ENCODE measurements at places on chromosomes 16 and 17.

- DNase-seq: no peak
Measured at GRCh38 chr16:78122774-78123315, 23.4 kb downstream of the WWOX start.

DNA sequence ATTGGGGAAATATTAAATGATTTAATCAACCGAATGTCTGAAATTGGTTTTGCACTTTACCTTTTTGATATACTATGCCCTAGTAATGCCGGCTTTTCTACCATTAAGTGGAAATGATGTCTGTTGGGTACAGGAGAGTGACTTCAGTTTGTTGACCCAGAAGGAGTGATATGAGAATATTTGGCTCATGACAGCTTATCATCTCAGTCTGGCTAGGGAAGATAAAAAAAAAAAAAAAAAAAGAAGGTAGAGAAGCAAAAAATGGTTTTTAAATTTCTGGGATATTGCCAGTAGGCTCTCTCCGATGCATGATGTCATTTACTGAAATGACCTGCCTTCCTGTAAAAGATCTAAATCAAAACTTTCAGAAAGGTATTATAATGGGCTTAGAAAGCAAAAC is 69.0 kb downstream of the CNTNAP4 start:
- no peak for DNase-seq

- DNase-seq: no peak
Measured at GRCh38 chr16:82129881-82130280, 40.1 kb downstream of the MPHOSPH6 start.

DNA sequence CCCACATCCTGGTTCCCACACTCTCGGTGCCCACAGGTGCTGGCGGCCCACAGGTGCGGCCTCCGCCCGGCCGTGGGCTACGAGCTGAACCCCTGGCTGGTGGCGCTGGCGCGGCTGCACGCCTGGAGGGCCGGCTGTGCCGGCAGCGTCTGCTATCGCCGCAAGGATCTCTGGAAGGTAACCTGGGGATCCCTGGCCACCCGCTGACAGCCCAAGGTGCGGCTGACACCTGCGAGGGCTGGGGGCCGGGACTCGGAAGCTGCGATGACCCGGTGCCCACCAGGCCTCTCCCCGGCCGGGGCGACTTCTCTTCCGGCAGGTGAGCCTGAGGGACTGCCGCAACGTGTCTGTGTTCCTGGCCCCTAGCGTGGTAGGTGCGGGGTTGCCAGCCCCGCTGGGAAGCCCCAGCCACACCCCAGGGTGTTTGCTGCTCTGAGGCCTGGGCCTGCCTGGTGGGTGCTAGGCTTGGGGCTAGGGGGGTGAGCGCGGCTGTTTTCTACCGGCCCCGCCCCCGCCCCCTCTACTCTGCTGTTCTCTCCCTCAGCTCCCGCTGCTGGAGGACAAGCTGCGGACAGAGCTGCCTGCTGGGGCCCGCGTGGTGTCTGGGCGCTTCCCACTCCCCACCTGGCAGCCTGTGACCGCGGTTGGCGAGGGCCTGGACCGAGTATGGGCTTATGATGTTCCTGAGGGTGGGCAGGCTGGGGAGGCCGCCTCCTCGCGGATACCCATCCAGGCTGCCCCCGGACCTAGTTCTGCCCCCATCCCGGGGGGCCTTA is 1.0 kb downstream of the ANTKMT start:
- no peak for DNase-seq

DNA sequence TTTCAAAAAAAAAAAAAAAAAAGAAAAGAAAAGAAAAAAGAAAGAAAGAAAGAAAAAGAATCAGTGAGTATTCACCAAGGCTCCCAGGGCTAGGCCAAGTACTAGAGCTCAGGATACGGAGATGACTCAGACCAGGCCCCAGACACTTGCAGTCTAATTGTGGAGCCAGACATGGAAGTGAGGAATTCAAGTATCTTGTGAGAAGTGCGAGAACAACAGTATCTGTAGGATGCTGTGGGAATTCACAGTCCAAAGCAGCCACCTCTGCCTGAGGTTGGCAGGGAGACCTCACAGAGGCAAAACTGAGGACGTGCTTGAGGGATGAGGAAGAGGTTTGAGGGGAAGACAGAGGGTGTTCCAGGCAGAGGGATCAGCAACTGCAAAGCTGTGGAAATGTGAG is 14.0 kb upstream of the ALDOA start:
- DNase-seq: no peak

- DNase-seq: no peak
Measured at GRCh38 chr16:72044296-72044695, 10.0 kb upstream of the HP start.

GRCh38 chr17:1422885-1423284 is 22.9 kb upstream of the YWHAE start:
- DNase-seq: no peak

- DNase-seq: no peak
Measured at GRCh38 chr17:77153472-77153871, 12.7 kb downstream of the SEC14L1 start.

DNA sequence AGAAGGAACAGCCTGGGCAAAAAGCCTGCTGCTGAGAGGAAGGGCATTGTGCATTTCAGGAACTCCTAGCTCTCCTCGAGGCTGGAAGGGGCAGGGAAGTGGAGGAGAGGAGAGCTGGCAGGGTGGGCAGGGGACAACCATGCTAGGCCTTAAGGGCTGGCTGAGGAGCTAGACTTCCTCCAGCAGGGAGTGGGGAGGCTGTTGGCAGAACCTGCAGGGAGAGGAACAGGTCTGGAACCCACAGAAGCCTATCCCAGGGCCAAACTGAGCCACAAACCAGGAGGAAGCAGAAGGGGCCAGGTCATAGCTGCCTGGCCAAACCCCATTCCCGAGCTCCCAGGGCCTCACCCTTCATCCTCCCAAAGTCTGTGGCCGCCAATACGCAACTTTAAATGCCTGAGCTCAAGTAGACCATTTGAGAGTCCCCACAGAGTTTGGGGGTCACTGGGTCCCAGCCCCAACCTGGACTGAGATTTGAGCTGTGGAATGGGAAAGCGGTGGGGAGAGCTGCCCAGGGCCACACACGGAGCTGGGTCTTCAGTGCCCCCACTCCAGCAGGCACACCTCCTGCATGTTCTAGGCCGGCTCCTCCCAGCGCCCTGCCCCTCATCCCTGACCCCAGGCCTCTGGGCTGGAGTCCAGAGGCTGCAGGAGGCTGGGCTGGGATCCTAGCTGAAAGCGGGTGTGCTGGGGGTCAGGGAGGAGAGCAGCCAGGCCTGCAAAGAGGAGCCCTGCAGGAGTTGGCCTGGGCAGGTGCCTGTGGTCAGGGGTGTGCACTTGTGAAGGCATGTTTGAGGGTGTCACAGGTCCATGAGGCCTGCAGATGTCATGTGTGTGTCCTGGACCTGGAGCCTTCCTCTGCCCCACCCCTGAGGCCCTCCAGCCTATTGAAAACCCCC is 4.5 kb downstream of the CDH5 start:
- no peak for DNase-seq

GRCh38 chr17:1941272-1942065 is 83.7 kb downstream of the RTN4RL1 start:
- no peak for DNase-seq

GRCh38 chr17:39069114-39069756 is 82.2 kb downstream of the PLXDC1 start:
- DNase-seq: peak; percentile 15

GRCh38 chr17:31919802-31920525 is 16.8 kb upstream of the SUZ12 start:
- no peak for DNase-seq

DNA sequence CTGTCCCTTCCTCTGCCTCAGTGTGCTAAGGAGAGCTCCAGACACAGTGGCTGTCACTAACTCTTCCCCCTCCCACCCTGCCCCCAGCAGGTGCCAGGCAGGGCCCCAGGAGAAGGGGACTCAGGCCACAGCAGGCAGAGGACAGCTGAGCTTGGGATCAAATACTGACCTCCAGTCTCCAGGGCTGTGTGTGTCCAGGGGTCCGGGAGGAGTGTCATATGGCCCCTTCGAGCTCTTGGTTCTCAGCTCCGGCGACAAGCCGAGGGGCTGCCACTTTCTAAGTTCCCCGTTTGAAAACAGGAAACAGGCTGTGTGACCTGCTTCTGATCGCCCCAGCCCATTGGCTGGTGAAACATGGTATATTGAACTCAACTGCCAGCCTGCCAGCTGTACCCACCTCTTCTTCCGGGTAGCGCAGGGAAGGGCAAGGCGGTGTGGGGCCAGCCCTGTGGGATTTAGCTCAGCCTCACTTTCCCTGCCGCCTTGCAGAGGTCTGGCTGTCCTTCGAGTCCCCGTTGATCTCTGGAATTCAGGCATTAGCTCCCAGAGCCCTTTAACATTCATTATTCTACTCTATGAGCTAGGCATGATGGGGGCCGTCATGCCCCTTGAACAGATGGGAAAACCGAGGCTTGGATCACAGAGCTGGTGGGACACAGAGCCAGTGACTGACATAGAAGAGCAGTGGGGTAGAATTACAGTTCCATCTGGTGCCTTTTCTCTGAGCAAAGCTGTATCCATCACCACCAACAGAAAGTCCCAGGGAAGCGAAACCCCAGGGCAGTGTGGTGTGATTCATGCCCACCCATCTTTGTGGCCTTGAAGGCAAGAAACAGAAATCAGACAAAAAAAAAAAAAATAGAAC is at the start of gene SNX20:
Gene SNX20, minus strand, starts transcription at position 292 of the 865 bp plus-strand sequence. CDS start 3,786 bp downstream, outside the sequence.
- peak; percentile 83 for DNase-seq

- no peak for DNase-seq
Measured at GRCh38 chr16:23279721-23280153, 22.4 kb upstream of the SCNN1B start.

DNA sequence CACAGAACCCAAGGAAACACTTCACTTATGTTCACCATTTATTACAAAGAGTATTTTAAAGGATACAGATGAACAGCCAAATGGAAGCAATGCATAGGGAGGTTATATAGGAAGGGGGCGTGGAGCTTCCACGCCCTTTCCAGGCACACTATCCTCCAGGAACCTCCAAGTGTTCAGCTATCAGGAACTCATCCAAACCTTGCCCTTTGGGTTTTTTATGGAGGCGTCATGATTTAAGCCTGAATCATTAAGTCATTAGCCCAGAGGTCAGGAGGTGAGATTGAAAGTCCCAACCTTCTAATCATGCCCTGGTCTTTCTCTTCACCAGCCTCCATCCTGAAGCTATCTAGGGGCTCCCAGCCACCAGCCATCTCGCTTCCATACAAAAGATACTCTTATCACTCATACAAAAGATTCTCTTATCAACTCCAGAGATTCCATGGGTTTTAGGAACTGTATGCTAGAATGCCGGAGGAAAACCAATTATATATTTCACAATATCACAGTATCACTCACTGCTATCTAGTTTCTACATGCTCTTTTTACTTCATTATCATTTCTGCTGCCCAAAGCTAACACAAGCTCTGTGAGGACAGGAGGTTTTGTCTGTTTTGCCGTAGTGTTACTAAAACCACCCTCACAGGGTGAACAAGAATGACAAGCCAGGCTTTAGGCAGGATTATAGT is 213.4 kb downstream of the SLC39A11 start:
- no peak for DNase-seq

DNA sequence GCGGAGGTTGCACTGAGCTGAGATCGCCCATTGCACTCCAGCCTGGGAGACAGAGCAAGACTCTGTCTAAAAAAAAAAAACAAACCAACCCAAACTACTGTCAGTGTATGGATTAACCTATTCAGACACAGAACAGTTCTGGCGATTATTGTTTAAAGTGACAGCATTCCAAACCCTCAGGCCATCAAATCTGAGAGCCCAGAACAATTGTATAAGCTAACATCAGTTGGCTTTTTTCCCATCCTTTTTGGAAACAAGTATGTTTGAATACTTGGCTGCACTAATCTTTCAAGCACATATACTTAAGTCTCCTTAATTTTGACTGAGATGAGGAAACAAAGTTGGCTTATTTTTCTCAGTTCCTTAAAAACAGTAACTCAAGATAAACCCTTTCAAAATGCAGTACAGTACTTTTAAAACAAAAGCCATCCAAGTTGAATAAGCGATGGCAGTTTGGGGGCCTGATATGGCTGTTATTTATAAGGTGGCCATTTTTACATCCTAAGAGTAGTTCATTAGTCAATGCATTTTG is 1.4 kb downstream of the ZSWIM7 start:
- no peak for DNase-seq

- no peak for DNase-seq
Measured at GRCh38 chr17:34886831-34887230, 74.4 kb downstream of the CCT6B start.

GRCh38 chr17:1997289-1997926 is 27.7 kb downstream of the RTN4RL1 start:
- no peak for DNase-seq

GRCh38 chr17:60392845-60393702 is 1.1 kb upstream of the USP32 start:
- no peak for DNase-seq

DNA sequence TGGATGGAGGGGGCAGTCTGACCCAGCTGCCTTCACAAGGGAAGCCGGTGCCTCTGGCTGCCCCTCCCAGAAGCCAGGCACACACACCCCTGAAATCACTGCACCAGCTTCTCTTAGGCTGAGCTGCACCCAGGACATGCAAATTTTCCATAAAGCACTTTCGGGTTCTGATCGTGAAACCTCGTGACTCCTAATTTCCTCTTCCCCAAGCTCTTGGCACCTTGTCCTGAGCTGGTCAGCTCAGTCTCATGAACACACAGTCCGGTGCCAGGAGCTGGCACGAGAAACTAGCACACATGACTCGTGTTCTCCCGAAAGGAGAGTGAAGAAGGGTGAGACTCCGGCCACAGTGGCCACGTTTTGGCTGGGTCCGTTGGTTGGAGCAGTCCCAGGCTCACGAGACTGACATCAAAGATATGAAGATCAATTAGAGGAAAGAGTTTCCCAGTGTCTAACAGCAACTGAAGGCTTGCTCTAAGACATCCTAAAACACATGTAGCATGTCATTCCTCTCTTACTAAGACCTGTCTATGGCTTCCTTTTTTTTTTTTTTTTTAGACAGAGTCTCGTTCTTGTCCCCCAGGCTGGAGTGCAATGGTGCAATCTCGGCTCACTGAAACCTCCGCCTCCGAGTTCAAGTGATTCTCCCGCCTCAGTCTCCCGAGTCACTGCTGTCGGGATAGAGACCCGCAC is 9.2 kb upstream of the ABR start:
- DNase-seq: no peak

GRCh38 chr17:34542700-34543336 is 36.6 kb upstream of the TMEM132E start:
- peak; percentile 33 for DNase-seq

All from CD4-positive, alpha-beta T cell treated with Interferon gamma for 1 hour (primary cell).